Activated CD4-positive, alpha-beta T cell treated with anti-CD3 and anti-CD28 coated beads, Interleukin-2, amount 50 U/mL, for 16 hours (primary cell): ENCODE measurements at places on chromosomes 13 and 19.

GRCh38 chr19:2449019-2449418, 7.7 kb downstream of the LMNB2 start:
- DNase-seq = no peak

DNA sequence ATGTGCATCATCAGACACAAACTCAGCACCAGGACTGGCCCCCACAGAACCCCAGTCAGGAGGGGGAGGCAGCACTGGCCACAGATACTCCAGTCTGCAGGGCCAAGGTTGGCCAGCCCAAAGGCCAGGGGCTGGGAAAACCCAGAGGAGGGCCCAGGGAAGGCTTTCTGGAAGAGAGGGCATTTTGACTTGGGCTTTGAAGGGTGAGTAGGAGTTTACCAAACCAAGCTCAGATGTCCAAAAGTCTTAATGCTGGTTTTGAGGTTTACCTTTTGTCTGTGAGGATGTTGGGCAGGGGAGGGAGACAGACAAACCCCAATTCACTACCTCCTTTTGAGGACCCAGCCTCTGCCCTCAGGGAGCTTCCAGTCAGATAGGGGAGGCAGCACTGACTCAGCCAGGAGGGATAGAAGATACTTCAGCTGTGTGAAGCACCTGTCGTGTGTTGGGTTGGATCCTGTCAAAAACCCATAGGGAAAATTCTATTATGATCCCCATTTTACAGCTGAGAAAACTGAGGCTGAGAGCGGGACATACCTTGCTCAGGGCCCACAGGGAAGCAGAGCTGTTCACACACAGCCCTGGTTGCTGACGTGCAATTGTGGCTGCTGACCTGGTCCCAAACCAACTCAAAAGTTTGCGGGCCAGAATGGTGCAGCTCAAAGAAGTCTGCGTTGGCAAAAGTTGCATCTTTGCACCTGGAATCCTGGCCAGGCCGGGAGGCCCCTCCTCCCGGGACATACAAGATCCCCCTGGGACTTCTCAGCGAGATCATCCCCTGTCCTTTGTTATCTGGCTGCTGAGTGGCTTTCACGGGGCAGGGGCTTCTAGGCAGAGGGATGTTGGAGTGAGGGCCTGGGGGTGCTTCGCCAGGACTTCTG, 13.1 kb downstream of the CILP2 start:
- no peak for DNase-seq

- DNase-seq = peak; percentile 92
Measured at GRCh38 chr19:17260842-17261325, 3.7 kb downstream of the USHBP1 start.

DNA sequence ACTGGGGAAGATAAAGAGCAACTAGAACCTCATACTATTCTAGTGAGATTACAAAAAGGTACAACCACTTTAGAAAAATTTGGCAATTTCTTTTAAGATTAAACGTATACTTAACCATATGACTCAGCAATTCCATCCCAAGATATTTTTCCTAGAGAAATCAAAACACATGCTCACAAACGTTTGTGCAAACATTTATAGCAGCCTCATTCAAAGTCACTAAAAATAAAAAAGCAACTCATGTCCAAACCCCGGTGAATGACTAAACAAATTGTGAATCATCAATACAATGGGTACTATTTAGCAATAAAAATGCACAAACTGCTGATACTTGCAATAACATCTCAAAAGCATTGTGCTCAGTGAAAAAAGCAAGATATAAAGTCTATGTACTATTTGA, 121.5 kb downstream of the FRY start:
- peak; percentile 14 for DNase-seq

GRCh38 chr19:48674921-48675824, 2.4 kb upstream of the NTN5 start:
- peak; percentile 80 for DNase-seq

DNA sequence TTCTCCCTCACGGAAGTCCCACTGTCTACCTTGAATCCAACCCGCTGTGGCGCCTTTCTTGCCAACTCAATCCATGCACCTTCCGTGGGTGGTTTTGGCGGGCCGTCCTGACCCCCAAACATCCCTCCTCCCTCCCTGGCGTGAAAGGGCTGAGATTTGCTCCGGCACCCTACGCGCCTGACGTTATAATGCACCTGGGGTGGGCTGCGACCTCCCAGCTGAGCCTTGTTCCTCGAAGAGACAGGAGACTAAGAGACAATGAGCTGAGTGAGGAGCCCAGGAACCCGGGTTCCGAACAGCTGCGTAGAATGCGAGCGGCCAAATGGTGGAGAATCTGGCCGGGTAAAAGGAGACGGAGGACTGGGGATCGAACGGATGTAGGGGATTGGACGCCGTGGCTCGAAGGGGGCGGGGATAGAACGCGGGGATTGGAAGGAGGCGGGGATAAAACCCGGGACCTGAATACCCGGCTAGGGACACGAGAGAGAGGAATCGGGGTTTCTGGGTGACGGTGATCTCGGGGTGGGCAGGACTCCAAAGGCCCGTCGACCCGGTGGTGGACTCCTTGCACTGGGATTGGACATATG, at the start of gene CPT1C:
Gene CPT1C, plus strand, starts transcription at position 461 of the 587 bp plus-strand sequence. CDS start 1,137 bp downstream, outside the sequence.
- peak; percentile 56 for DNase-seq

DNA sequence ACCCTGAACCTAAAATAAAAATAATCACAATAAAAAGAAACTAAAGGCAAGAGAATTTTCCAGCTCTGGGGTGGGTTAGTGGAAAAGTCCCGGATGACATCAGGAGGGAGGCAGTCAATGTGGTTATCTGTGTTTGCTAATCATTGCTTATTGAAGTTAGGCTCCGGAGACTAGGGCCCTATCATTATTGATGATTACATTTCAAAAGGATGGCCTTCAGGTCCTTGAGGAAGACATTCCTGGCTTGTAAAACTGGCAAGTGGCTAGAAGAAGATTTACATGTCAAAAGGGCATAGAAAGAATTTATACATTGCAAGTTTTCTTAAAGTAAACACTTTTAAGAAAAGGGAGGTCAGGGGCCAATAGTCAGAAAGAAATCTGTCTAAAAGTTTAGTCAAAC, 123.4 kb downstream of the POSTN start:
- no peak for DNase-seq

DNA sequence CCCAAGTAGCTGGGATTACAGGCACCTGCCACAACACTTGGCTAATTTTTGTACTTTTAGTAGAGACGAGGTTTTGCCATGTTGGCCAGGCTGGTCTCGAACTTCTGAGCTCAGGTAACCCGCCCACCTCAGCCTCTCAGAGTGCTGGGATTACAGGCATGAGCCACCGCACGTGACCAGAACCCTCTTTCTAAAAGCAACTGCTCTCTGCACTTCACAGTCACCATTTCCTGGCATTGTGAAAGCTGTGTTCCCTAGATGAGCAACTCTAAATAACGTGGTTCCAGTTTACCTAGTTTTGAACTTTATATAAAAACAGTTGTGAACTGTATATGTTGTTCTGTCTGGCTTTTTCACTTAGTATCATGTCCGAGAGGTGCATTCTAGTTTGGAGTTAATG, 152.9 kb downstream of the SIPA1L3 start:
- peak; percentile 54 for DNase-seq

DNA sequence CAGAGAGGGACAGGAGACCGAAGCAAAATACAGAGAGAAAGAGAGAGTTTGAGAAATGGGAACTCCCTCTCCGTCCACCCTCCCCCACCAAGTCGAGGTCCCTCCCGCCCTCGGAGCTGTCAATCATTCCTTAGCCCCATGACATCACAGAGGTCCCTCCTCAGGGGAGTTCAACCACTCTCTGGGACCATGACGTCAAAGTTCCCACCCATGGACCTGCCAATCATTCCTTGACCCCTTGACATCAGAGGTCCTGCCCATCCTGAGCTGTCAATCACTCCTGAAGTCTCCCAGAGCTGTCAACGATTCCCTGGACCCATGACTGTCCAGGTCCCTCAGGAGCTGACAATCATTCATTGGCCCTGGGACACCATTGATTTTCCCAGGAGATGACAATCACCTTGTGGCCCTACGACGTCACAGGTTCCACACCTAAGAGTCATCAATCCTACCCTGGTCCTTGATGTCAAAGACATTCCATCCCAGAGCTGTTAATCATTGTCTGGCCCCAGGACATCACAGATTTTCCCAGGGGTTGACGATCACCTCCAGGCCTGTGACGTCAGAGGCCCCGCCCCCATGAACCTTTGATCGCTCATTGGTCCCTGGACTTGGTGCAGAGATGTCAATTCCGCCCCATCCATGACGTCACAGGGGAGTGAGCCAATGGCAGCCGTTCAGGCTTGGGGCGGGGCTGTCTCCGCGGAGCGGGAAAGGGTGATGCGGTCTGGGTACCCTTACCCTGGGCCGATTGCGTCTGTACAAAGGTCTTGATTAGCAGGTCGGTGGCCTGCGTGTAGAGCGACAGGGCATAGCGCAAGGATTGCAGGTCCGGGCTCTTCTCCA, 61.7 kb downstream of the COLGALT1 start:
- DNase-seq = no peak
